ENCODE measurements at places on chromosomes 12 and 14.

GRCh38 chr14:90049390-90049789, 12.4 kb upstream of the KCNK13 start:
- no peak for DNase-seq

GRCh38 chr14:50936882-50937281, 7.4 kb downstream of the PYGL start:
- no peak for DNase-seq

- peak; percentile 64 for DNase-seq
Observed at GRCh38 chr12:6948873-6949594, 2.1 kb upstream of the PTPN6 start.

- DNase-seq = no peak
Observed at GRCh38 chr14:71726580-71727021, 205.6 kb upstream of the RGS6 start.

DNA sequence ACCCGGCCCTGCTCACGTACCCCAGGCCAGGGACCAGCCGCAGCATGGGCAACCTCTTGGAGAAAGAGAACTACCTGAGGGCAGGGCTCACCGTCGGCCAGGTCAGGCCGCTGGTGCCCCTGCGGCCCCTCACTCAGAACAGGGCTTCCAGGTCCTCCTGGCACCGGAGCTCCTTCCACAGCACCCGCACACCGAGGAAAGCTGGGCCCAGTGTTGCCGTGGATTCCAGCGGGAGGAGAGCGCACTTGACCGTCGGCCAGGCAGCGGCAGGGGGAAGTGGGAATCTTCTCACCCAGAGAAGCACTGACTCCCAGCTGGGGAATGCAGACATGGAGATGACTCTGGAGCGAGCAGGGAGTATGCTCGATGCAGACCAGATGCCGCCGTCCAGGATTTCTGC, 7.9 kb upstream of the VAMP1 start:
- no peak for DNase-seq

DNA sequence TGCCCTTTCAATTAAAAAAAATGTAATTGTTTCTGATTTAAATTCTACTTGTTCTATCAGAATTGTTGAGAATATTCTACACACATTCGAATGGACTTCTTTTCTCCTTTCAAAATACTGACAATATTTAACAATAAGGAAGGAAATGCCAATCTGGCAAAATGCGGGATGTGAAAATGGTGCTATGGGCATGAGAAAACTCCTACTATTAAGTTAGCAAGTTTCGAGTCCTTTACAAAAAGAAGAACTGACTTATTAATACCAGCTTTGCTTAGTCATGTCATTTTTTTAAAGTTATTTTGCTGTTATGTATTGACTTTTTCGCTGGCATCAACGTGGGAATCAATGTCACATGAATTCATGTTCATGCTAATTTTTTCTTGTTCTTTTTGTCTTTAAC, 31.7 kb upstream of the ARL1 start:
- peak; percentile 43 for DNase-seq

DNA sequence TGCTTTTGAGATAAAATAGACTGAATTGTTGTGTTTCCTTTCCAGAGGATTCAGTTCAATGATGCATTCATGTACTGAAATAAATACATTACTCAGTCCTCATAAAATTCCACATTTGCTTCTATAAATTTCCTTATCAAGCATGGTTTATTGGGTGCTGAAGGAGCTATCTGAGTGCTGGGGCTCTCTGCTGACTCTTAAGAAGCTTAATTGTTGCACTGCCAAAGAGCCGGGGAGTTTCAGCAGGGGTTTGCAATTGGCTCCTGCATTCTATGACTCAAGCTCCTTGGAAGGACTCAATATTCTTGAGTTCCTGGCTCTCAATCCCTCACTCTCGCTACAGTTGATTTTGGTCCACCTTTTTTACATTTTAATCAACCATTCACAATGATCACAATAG, 69.8 kb upstream of the PYGL start:
- no peak for DNase-seq

DNA sequence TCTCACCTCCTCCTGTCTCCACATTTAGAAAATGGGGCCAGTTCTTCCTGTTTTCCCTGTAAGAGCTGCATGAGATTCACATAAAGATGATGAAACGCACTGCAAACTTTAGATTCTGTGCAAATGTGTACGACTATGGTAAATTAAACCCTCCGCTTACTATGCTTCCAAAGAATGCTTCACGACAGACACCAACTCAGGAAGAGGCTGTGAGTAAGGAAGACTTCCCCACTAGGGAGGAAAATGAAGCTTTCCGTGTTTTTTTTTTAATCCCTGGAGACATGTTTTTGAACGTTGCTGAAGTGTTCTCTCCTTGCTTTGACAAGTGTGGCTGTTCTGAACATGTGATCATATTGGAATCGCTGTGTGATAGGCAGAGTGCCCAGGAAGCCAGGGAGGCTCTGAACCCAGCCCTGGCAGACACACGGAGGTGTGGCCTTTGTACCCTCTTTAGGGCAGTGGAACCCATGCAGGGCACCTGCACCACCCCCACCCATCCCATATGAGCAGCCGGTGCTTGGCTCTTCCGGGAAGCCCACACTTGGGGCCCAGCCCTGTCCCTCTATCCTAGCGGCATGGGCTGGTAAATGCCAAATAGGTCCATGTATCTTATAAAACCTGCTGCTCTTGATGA, 7.5 kb upstream of the SYNE3 start:
- no peak for DNase-seq

GRCh38 chr12:97556302-97556779, 93.7 kb downstream of the RMST start:
- DNase-seq = no peak

DNA sequence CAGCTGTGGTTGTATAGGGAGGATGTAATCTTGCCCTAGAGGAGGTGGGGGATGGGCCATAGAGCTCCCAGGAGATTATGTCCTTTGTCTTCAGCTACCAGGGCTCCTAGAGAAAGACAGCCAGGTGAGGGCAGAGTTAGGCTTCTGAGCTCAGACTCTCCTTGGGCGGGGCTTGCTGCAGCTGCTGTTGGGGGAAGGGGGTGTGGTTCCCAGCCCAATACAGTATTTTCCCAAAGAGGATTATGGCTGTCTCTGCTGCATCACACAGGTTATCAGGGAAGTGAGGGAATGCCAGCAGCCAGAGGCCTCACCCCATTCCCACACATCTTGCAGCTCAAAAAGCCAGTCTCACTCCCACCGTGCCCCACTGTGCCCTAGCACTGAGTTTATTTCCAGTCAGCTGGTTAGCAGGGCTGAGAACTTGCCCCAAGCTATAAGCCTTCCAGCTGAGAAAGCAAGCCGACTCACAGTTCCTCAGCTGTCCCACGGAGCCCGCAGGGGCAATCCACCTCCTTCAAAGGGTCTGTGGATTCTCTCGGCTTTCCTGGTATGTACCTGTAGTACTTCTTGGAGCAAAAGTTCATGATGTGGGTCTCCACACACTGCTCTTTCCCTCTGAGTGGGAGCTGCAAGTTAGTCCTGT, 217.3 kb upstream of the CPNE8 start:
- no peak for DNase-seq

GRCh38 chr12:57848208-57848607, 1.7 kb upstream of the CTDSP2 start:
- DNase-seq = no peak

- DNase-seq = no peak
Observed at GRCh38 chr12:47602325-47602724, 103.5 kb downstream of the RPAP3 start.

- DNase-seq = no peak
Observed at GRCh38 chr12:27966870-27967269, 5.7 kb downstream of the PTHLH start.

GRCh38 chr12:75361408-75361807, 26.9 kb downstream of the GLIPR1L1 start:
- DNase-seq = no peak

DNA sequence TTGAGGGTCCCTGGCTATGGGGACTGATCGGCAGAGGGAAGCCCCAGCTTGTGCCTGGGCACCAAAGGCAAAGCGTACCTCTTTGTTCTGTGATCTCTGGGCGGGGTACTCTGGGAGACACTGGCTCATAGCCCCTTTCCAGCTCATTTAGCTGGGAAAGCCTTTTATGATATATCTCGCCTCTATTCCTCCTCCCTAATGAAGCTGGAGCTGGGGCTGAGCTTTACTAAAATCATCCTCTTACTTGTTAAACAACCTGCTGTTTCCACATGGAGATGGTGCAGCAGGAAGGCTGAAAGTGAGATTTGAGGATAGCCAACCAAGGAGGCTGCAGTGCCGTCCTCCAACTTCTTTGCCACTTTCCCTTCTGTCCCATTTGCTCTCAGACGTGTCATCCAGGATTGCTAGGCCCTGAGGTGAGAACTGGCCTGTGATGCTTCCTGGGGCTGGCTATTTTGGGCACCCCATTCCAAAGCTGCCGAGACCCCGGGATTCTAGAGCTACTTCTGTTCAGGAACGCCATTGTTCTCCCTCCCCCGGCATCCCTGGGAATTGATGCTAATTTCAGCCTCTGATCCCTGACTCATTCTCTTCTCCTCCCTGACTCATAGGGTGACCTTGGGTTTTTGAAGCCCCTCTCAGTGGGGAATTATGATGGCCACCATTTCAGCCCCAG, 16.0 kb downstream of the PDE1B start:
- DNase-seq = no peak

GRCh38 chr12:91105807-91106206, 5.5 kb downstream of the LUM start:
- DNase-seq = no peak

DNA sequence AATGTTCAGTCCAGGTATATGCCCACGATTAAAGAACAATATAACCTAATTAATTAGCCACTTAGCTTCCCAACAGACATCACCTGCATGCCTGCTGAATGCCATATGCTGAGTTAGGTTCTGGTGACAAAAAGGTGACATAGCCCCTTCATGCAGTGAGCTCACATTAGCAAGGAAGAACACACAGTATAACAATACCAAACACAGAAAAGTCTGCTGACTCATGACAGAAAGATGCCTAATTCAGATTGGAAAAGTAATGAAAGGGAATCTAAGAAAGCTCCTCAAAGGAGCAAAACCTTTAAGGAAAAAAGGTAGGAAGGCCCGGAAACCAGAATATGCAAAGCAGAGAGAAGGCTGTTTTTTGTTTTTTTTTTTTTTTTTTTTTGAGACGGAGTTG, 59.0 kb downstream of the FERMT2 start:
- DNase-seq = no peak

Data from RPMI8226 (cell line).